ENCODE measurements at places on chromosomes 2 and 18.

- no peak for DNase-seq
Observed at GRCh38 chr18:2303517-2304238, 267.6 kb downstream of the METTL4 start.

- no peak for DNase-seq
Observed at GRCh38 chr2:8889978-8890377, 52.6 kb upstream of the KIDINS220 start.

DNA sequence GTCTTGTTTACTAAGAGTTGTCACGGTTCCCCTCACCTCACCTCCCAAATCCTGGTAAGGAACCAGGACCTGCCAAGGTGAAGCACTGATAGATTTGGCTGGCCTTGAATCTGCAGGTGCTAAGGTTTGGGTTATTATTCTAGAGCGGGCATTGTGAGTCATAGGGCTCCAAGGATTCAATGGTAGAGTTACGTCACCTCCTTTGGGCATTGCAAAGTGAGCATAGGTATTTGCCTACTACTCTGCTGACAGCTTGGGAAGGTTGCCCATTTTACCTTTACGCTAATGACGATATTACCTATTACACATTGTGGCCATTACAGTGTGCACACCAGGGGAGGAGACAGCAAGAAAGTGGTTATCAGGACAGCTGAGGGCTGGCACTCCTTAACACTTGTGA lies 59.3 kb downstream of the SETBP1 start:
- no peak for DNase-seq

DNA sequence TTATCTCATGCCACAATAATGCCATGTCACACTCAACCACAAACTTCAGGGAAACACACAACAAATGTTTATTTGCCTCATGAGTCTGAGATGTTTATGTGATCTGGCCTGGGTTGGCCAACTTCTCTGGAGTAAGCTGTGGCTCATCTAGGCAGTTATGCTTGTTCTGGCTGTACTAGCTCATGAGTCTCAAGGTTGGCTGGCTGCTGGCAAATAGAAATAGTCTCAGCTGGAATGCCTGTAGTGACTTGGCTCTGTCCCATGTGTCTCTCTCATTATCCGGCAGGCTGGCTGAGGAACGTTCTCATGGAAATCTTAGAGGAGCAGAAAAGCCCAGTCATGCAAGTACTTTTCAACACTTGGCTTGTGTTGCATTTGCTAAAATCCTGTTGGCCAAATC lies 234.9 kb upstream of the CDH2 start:
- no peak for DNase-seq

DNA sequence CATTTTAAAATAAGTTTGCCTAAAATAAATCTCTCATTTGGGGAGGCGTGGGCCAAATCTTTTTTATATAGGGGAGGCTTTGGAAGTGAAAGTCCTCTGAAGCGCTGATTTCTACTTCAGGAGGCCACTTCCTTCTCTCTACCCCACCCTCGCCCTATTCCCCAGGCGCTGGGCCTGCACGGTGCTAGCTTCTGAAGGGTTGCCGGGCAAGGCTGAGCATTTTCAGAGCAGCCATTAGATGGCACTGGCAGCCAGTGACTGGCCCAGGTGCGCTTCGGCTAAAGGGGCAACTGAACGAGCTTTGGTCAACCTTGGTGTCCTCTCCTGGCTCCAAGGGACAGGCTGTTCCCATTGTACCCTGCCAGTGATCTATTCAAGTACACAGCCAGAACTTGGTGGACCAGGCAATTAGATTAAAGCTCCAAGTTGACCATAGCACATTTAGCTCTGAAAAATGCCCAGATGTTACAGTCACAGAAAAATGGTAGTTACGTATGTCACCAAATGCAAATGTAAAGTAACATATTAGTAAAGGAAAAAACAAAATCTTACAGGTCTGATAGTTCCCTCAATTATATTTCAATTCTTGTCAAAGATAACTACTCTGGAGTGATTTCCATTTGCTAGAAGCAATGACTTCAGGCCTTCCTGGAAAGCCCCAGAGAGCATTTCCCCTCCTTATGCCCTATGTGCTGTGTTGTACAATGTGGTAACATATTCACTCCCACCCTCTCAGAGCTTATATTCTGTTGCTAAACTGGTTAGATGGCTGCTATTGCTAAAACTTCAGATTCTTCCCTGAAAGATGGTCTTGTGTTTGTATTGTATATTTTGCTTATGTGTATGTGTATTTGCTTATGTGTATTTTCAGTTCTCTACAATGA lies 2.1 kb downstream of the POMC start:
- peak; percentile 9 for DNase-seq

DNA sequence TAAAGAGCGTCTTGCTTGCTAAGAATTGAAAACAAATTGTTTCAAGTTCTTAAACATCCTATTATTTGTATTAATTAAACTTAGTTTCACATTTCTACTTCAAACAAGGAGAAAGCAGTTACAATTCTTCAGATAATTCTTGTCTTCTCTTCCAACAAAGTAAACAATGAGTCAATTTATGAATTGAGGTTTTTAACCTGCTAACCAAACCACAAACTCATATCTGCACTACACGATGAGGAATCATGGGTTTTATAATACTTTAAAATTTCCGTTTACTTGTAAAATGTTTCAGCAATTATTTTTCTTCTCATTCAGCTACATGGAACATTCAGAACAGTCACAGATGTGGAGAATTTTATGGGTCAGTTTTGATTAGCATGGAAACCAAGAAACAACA lies 114.2 kb downstream of the SPIRE1 start:
- no peak for DNase-seq

- no peak for DNase-seq
Observed at GRCh38 chr2:182784777-182785176, 68.7 kb downstream of the DNAJC10 start.

DNA sequence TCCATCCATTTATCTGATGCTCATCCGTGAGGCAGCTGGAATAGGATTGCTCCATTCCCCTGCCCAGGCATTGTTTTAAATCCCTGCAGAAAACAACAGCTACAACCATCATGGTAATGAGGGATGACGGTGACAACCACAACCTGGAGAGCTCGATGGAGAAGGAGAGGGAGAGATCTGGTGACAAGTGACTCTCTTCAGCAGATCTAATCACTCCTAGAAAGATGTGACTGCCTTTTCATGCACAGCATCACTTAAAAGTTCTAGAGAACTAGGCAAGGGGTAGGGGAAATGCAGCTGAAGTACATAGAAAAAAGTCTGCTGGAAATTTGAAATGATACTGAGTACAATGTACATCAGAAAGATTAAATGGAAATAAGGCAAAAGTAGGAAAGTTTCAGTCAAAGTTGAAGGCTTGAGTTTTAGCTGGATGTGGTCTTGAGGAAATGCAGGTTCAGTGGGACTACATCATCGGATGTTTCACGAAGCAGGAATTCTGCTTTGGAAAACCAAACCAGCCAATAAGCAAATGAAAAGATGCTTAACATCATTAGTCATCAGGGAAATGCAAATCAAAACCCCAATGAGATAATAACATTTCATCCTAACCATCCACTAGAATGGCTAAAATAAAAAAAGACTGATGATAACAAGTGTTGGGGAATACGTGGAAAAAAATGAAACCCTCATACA lies 6.8 kb upstream of the ARHGAP25 start:
- no peak for DNase-seq

- no peak for DNase-seq
Observed at GRCh38 chr2:42510608-42511243, 16.9 kb upstream of the KCNG3 start.

DNA sequence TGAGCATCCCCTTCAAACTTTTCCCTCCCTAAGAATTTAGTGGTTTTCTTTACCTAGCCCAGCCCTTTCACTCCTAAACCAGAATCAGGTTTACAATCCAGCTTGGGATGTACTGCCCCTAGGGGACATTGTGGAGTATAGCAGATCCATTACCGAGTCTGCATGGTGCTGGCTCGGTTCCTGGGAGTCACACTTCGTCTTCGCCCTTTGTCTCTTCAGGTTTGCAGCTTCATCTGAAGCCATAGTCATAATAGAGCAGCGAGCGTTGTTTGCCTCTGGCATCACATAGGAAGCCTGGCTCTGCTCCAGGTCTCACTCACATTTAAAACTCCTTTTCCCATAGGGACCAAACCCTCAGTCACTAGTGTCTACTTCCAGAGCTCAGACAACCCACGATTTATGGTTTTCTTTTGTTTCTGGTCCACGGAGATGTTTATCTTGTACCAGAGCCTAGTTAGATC lies 16.8 kb upstream of the LYPD6 start:
- no peak for DNase-seq

DNA sequence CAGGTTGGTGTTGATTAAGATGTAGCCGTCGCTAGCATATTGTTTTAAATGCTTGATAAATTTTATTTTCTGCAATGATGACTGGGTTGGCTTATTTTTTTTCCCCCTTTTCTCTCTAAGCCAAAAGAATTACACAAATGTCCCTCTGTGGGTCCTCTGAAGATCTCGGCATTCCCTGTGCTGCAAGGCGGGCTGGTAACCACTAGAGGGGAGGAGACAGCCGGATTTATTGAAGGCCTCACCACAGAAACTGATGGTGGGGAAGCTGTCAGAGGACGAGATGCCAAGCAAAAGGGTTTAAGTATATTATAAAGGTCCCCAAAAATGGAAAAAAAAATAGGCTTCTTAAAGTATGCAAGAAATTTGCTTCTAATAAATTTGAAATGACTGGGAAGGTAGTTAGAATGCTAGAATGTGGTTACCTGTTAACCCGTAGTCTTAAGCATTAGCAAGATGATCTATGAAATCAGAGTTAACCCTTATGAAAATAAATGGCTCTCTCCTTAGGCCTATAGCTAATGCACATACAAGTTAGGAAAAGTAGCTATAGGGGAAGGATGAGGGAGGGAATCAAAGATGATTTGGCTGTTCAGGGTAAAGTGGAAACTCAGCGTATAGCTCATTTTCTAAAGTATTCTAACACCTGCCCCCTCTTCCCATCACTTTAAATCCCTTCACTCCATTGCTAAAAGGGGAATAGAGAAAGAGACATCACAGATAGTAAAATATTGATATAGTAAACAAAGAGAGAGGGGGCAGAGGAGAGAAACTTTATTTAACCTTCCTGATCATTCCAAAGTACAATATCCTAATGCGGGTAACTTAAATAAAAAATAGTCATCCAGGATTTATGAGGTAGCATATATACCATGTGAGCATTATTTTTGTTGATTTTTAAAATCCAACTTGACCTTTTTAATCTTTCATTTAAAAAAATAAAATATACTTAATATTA lies 894.5 kb upstream of the POU3F3 start:
- DNase-seq: no peak

DNA sequence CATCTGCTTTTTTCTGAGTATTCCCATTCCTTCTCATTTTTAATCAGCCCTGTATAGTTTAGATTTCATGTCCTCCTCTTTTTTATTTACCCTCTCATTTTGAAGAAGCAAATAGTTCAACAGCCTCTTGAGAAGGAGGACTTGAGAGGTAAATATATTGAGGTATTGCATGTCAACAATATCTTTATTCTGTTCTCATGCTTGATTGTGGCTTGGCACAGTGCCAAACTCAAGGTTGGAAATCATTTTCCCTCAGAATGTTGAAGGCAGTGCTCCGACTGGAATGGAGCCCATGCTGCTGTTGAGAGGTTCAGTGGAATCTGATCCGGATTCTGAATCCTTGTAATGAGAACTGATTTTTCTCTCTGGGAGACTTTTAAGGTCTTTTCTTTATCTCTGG lies 31.0 kb upstream of the GALNT3 start:
- DNase-seq: no peak

DNA sequence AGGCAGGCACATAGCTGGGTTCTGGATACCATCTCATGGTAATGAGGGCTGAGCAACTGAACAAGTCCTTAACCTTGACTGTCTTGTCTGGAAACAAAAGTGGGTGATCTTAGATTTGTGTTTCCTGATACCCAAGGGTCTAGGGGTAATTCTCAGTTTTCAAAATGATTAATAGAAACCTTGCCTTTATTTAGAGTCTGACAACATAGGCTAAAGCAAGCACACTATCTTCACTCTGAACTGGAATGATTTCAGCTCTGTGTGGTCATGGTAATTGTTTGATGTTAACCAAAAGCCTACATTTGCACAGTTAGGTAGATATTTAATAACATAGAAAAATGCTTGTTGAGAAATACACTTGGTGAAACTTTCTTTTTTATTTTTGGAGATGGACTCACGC lies 6.8 kb upstream of the LAMA3 start:
- no peak for DNase-seq

- DNase-seq: no peak
Observed at GRCh38 chr2:211089127-211089526, 532.7 kb downstream of the CPS1 start.

- no peak for DNase-seq
Observed at GRCh38 chr18:36066686-36067054, 689 bp downstream of the RPRD1A start.

GRCh38 chr2:34747643-34748042 lies 1148.5 kb upstream of the FAM98A start:
- no peak for DNase-seq

DNA sequence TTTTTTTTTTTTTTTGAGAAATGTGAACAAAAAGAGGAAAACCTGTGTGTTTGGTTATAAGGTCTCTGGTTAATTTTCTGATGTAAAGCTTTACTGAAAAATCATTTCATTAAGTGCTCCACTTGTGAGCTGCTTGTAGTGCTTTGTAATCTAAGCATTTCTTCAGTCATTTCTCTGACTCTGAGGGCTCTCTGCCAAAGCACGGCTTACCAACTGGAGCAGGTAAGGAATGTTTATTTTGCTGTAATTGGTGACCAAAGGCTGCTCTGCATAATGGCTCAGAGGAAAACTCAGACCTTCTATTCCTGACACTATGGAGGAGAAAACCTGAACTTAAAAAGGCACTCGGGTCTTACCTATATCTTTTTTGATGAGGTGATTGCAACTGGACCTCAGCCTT lies 848.8 kb downstream of the MBD2 start:
- DNase-seq: no peak

GRCh38 chr2:95046371-95047112 lies 21.0 kb downstream of the MAL start:
- DNase-seq: no peak

- no peak for DNase-seq
Observed at GRCh38 chr2:143717536-143718168, 588.4 kb downstream of the ARHGAP15 start.

DNA sequence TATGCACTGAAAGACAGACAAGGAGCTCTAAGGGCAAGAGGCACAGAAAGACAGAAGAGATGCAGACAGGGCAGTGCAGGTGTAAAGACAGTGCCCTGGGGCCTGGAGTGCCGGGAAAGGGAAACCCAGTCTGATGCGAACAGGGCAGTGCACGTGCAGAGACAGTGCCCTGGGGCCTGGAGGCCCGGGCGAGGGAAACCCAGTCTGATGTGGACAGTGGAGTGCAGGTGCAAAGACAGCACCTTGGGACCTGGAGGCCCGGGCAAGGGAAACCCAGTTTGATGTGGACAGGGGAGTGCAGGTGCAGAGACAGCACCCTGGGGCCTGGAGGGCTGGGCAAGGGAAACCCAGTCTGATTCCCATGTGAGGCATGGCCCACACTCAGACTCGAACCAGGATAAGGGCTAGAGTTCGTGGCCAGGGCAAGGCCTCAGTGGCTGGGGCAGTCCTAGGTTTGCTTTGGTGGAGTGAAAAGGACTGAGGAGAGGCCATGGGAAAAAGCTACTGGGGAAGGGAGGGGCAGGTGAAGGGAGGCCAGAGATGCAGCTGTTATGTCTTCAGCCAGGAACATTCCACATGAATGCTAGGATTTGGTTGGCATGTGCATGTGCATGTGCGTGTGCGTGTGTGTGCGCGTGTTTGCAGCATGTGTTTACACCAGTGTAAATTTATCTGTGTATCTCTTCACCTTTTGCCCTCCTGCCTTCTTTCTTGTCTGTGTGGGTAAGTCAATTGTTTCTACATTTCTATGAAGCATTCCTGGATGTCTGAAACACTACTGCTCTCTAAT lies 39.1 kb upstream of the DNMT3A start:
- DNase-seq: no peak

GRCh38 chr2:19552270-19552669 lies 193.8 kb upstream of the OSR1 start:
- DNase-seq: no peak
